Hematopoietic multipotent progenitor cell treated with erythropoietin and hydrocortisone succinate and interleukin-3 and kit ligand, for 8 days (in vitro differentiated cells): ENCODE measurements at places on chromosomes 2 and 18.
A peak's percentile ranks its signal among the peaks of the same experiment; 100 is the strongest.

DNA sequence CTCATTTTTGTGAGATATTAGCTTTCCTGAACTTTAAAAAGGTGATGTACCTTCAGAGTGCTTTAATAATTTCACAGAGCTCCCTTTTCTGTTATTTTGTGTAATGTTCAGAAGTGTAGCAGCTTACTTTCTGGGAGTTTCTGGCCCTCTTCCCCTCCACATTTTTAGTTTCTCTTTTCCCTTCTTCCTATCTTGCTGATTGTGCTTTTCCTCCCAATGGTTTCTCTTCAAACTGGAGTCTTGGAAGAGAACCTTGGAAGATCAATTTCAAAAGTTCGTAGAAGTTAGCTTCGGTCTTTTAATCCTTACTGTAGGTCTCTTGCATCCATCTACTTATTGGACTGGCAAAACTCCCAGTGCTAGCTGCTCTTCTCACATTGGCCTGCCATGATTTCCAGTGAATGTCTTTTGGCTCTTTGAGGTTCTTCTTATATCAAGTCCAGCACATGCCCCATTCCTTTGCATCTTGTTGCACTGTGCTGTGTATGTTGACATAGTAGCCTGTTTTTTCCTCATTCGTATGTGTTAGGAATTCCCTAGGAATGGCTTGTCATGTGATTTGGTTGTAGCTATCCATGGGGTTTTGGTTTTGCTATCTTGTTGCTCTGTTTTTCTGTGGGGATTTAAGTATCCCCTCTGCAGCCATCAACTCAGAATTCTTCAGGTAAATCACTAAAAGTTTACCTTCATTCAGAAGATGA is 7.8 kb downstream of the CCNT2 start:
- no peak for DNase-seq

- no peak for DNase-seq
Measured at GRCh38 chr2:226652369-226652768, 147.3 kb downstream of the IRS1 start.

DNA sequence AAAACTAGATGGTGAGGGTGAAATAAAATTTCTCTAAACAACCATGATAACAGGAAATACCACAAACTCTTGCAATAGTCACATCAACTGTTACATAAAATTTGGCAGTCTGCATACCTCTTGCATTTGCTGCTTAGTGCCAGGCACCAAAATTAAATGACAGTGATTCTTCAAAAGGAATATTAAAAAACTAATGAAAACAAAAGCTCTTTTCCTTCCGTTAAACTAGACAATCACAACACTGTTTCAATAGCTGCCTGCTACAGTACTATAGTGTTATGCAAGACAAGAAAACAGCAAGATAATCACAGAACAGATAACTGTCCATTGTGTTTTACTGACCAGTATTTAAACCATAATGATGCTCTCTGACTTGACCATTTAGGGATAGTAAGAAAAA is 239.0 kb upstream of the SMAD7 start:
- no peak for DNase-seq

DNA sequence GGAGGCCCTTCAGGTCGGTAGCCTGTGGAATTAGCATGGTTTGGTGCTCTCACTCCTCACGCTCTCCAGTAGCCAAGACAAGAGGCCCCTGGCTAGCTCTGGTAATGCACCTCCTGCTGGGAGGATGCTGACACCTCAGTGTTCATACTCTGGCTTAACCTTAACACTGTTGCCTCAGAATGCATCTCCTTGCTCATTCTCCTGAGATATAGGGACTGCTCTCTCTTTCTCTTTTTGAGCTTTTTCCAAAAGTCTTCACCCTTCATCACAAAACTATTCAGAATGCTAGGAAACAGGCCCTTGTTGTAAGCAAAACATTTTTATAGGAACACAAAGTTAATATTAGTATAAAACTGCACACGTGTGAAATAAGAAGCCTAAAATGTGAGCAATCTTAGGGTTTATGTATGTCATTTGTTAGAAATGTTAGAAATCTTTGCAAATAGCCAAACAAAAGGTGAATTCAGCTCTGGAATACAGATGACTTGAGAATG is 17.3 kb upstream of the IMPA2 start:
- peak; percentile 40 for DNase-seq

- DNase-seq = no peak
Measured at GRCh38 chr2:7905756-7906155, 776.1 kb upstream of the ID2 start.

- no peak for DNase-seq
Measured at GRCh38 chr2:119704670-119705120, 25.7 kb downstream of the TMEM177 start.

DNA sequence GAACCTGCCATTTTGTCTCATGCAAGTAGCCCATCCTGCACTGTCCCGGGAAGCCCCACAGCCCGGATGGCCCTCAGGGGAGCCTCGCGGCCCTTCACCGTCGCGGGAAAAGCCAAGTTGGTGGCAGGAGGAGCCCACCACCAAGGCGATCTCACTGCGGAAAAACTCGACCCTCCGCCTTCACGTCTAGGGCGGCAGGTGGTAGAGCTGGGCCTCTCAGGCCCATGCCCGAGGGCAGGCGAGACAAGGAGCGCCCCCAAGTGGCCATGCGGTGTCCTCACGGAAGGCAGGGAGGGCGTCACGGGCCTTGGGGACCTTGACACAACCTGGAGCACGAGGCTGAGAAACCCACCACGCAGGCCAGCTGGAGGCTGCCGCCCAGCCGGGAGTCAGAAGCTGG is 34.8 kb upstream of the SKA1 start:
- no peak for DNase-seq

GRCh38 chr2:106638043-106638442 is 150.9 kb downstream of the CD8B2 start:
- DNase-seq = peak; percentile 29

GRCh38 chr2:152434395-152435182 is 99.6 kb downstream of the FMNL2 start:
- DNase-seq = no peak

GRCh38 chr2:58064086-58064485 is 17.5 kb downstream of the VRK2 start:
- no peak for DNase-seq

DNA sequence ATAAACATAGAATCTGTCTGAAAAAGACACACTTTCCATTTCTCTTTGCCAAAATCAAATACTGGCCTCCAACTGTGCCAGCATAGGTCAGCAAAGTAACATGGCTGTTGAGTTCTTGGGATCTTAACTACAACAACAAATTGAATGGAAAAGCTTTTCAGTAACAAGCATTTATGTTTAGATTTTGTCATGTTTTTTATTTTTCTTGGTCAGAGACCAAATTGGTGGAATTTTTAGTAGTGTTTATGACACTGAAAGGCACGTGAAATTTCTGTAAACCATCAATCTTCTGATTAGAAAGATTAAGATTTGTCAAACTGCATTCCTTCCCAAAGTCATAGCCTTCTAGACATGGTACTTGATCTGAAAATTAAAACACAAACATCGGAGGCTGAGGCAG is 77.6 kb downstream of the PDE1A start:
- no peak for DNase-seq

GRCh38 chr2:119280680-119281079 is 57.0 kb downstream of the STEAP3 start:
- no peak for DNase-seq

DNA sequence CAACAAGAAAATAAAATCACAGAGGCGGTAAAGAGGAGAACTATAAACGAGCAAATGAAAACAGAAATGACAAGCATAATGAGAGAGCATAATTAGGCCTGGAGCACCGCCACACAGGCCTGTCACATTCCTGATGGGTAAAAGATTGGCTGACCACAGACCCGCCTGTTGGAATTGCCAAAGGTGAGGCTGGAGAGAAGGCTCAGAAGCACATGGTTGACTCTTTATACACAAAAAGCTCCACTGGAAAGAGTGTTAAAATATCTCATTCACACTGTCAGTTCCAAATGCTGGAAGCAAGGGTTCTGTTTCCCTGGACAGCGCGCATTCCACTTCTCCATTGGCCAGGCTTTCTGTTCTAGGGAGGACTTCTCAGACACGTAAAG is 5.9 kb upstream of the LGALSL start:
- no peak for DNase-seq

- no peak for DNase-seq
Measured at GRCh38 chr18:46892842-46893241, 24.5 kb downstream of the PIAS2 start.

DNA sequence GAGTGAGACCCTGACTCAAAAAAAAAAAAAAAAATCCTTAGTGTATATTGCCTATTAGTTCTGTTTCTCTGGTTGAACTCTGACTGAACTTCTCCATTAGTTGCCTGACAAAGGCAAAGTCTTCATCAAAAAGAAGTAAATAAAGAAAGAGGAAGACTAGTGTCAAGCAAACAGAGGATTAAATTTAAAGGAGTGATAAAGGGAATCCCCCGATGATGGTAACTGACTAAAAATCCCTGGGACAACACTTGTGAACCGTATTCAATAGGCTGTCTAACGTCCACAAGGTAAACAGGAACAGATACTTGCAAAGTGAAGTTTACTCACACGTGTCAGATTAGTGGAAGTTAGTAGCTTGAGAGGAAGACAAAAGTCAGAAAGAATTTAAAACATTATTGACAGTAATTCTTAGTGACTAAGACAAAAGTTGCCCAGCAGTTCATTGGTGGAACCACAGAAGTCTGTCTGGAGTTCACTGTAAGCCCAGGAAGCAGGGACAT is 26.2 kb upstream of the SPOPL start:
- DNase-seq = no peak

DNA sequence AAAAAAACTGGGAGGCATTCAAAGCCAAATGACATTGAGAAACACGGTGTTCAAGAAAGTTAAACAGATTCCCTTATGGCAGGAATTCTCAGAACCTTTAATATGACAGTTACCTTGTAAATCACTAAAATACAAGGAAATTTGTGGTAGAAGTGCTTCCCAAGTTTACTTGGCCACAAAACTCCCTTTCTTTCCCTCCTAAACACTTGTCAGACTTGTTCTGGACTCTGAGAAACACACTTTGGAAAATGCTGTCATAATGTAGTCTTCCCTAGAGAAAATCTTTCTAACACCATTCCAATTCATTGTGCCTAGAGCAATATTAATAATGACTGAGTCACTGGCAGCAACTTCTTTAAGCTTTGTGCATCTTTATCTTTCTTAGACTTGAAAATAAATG is 140.4 kb downstream of the ANKRD44 start:
- no peak for DNase-seq

DNA sequence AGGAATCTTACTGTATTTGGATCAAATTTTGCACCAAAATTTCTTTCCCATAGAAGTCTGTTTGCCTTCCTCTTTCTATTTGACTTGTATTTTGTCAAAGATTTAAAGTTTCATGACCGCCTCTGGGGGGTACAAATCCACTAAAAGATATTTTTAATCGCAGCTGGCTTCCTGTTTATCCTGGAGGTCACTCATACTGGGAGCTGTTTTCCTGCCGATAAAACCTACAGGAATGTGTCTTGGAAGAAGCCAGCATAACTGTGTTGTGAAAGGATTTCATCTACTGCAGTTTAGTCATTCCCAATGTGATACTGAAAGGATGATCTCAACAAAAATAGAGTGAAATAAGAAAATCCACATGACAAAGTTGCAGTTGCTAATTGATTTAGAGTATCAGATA is 184.0 kb downstream of the RIT2 start:
- no peak for DNase-seq

DNA sequence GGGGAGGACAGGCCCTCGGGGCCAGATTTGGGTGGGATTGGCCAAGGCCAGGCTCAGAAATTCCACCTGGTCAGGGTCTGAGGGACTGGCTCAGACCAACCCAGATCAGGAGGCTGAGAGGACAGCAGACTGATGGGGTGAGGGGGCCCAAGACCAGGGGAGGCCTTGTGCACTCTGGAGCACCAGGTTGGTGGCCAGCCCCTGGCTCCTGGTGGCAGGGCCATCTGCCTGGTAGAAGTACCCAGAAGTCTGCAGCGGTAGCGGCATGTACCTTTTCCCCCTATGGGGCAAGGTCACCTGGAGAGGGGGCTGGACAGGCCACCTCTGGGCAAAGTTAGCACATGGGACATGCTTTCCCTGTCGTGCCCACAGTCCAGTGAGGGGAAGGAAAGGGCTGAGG is 21.2 kb upstream of the ODC1 start:
- DNase-seq = no peak

DNA sequence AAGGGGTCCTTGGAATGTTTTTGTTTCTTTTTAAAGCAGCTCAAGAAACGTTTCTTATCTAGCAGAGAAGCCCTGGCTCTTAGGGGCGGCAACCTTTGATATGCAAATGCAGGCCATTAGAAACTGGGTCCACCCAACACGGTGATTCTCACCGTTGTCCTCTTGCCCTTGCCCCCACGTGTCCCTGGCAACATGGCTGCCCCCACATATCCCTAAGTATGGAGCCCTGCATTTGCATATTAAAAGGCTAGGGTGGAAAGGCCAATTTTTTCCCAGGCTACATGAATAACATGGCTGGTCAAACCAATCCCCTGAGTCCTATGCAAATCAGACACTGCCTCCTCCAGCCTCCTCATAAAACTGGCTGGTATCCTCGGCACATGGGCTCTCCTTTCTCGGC is 230.1 kb upstream of the SPOPL start:
- DNase-seq = no peak

DNA sequence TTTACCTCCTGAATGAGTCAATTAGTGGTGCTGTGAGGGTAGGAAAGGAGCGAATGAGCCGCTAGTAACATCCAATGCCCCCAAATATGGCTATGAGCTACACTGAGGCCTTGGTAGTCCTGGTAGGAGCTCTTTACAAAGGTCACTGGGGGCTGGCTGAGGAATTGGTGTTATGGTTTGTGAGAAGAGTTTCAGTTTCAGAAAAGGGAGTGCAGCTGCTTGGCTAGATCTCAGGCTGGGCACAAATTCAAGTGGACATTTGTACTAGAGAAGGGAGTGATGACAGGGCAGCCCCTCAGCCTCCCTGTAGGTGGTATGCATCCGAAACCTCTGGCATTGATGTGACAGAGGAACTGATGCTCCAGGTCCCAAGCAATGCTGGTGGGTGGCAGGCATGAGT is 13.9 kb upstream of the PAIP2B start:
- DNase-seq = no peak

GRCh38 chr2:186569897-186570296 is 20.0 kb upstream of the ITGAV start:
- DNase-seq = no peak

GRCh38 chr18:66150650-66151049 is 399.8 kb downstream of the CDH7 start:
- no peak for DNase-seq

GRCh38 chr2:196434217-196434616 is 205.3 kb upstream of the CCDC150 start:
- DNase-seq = no peak

- no peak for DNase-seq
Measured at GRCh38 chr18:67108894-67109293, 407.6 kb downstream of the DSEL start.

- no peak for DNase-seq
Measured at GRCh38 chr2:205665791-205666190, 16.5 kb upstream of the NRP2 start.
